ENCODE measurements at places on chromosomes 2 and 18. TPM values are rescaled to one million over a fixed set of nuclear protein-coding genes. Genes with fewer than 3 reads are reported as not detected.

The CCDC74B gene
- total RNA-seq = not detected

The VSNL1 gene
- total RNA-seq = not detected

The LAMA1 gene
- 0.34 TPM for total RNA-seq

GRCh38 chr18:23232331-23232730 is 97.0 kb downstream of the CABLES1 start:
- no peak for DNase-seq

GRCh38 chr18:3916082-3916481 is 466.1 kb downstream of the TGIF1 start:
- DNase-seq = no peak

GRCh38 chr2:239015901-239016675 is 168.2 kb downstream of the TWIST2 start:
- peak; percentile 60 for DNase-seq

GRCh38 chr2:68971591-68972231 is 2.7 kb upstream of the GKN1 start:
- no peak for DNase-seq

- DNase-seq = no peak
These were observed 266.5 kb downstream of the PTGR3 start for GRCh38 chr18:74942319-74942910.

GRCh38 chr2:73290049-73290839 is 3.1 kb downstream of the EGR4 start:
- DNase-seq = no peak

GRCh38 chr2:120228503-120228902 is 5.3 kb upstream of the TMEM185B start:
- peak; percentile 30 for DNase-seq

DNA sequence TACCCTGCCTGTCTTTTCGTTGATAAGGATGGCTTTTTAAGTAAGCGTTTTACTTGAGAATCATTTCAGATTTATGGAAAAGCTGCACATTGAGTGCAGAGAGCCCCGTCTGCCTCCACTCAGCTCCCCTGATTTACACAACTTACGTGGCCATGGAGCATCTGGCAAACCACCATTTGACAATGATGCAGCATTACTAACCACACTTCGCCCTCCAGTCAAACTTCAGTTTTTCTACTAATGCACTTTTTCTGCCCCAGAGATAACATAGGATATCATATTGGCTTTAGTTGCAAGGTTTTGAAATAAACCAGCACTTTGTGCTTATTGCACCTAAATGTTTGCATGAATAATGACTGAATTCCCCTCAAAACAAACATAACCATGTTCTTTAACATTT is 165.1 kb upstream of the TPO start:
- DNase-seq = no peak

- DNase-seq = peak; percentile 13
These were observed 123.1 kb downstream of the LPIN1 start for GRCh38 chr2:11869391-11869991.

DNA sequence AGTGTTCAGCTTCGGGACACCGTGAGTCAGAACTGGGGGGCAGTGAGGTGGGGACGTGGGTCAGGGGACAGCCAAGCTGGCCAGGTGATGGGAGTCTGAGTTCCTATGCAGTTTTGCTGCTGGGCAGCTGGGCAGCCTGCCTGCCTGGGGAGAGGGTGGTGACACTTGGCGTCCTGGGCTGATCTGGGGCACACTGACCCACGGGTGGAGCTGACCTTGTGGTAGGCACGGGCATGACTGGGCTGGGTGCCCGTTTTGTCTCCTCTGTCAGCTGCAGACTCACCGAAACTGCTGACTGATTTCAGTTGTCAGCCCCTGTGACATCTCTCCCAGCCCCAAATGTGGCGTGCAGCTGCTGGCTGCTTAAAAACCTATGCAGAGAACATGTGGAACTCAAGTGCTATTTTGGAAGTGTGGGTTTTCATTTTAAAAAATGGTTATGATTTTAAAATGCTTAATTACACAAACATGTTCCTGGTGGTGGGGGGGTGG is 32.6 kb upstream of the E2F6 start:
- DNase-seq = peak; percentile 85

DNA sequence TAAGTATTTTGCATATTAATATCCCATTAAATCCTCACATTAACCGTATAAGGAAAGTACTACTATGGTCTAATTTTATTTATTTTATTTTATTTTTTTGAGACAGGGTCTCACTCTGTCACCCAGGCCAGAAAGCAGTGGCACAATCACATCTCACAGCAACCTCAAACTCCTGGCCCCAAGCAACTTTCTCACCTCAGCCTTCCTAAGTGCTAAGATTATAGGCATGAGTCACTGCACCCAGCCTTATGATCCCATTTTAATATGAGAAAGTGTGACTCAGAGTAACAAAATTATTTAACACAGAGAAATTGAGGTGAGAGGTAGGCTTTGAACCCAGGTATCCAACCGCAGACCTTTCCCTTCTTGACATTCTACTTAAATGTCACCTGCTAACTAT is 330.0 kb upstream of the POU3F3 start:
- no peak for DNase-seq
